ENCODE measurements at places on chromosomes 5 and 9. TPM values are rescaled to one million over a fixed set of nuclear protein-coding genes. Genes with fewer than 3 reads are reported as not detected.

The SPINK1 gene
- 623 TPM for total RNA-seq

The EPB41L4B gene
- total RNA-seq = 87.3 TPM

- no peaks in the 10 kb centered on the region for H3K4me1 ChIP-seq
- no peaks in the 10 kb centered on the region for H3K36me3 ChIP-seq
- no peak for DNase-seq
- no peak overlapping the region for H3K4me3 ChIP-seq
- H3K27ac ChIP-seq = no peak overlapping the region
Observed at GRCh38 chr9:135104761-135105160, 17.3 kb downstream of the OLFM1 start.

GRCh38 chr9:38357350-38358114 lies 35.0 kb upstream of the ALDH1B1 start:
- H3K4me3 ChIP-seq = no peak overlapping the region
- DNase-seq = no peak
- no peaks in the 10 kb centered on the region for H3K36me3 ChIP-seq

- H3K36me3 ChIP-seq = no peaks in the 10 kb centered on the region
- no peaks in the 10 kb centered on the region for H3K4me1 ChIP-seq
- H3K27ac ChIP-seq = no peak overlapping the region
Observed at GRCh38 chr5:108672639-108673038, 75.1 kb upstream of the FER start.

DNA sequence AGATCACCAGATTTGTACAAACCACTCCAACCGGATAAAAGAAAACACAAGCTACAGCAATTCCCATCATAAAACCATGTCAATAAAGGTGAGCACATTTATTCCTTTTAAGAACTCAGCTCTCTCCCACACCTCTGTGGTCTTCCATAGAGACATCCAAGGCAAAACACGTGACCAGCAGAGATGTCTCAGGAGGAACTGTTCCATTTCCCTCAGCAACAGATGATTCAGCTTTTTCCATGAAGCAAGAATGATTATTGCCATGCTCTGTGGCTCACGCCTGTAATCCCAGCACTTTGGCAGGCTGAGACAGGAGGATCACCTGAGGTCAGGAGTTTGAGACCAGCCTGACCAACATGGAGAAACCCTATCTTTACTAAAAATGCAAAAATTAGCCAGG lies 15.8 kb downstream of the GZMK start:
- H3K4me1 ChIP-seq = no peaks in the 10 kb centered on the region
- no peaks in the 10 kb centered on the region for H3K27me3 ChIP-seq
- DNase-seq = no peak
- H3K4me3 ChIP-seq = no peak overlapping the region
- no peaks in the 10 kb centered on the region for H3K36me3 ChIP-seq
